ENCODE measurements at places on chromosomes 6 and 20. TPM values are rescaled to one million over a fixed set of nuclear protein-coding genes. Genes with fewer than 3 reads are reported as not detected.

Gene LAMA2
- 0.92 TPM for polyA plus RNA-seq

Gene FAM83C
- not detected for polyA plus RNA-seq

Gene ERVFRD-1
- polyA plus RNA-seq, result not detected

Gene CST3
- 328 TPM for polyA plus RNA-seq

Gene DEFB124
- 0.26 TPM for polyA plus RNA-seq

Gene ADGB
- polyA plus RNA-seq, result not detected

Gene RAB44
- polyA plus RNA-seq, result 0.12 TPM

Gene KCNK16
- not detected for polyA plus RNA-seq

Gene SDC4
- polyA plus RNA-seq, result 131 TPM

Data from SK-N-SH (cell line).